ENCODE measurements at places on chromosomes 2 and 18.

GRCh38 chr2:185477452-185477851 lies 261.2 kb upstream of the FSIP2 start:
- no peak for DNase-seq

DNA sequence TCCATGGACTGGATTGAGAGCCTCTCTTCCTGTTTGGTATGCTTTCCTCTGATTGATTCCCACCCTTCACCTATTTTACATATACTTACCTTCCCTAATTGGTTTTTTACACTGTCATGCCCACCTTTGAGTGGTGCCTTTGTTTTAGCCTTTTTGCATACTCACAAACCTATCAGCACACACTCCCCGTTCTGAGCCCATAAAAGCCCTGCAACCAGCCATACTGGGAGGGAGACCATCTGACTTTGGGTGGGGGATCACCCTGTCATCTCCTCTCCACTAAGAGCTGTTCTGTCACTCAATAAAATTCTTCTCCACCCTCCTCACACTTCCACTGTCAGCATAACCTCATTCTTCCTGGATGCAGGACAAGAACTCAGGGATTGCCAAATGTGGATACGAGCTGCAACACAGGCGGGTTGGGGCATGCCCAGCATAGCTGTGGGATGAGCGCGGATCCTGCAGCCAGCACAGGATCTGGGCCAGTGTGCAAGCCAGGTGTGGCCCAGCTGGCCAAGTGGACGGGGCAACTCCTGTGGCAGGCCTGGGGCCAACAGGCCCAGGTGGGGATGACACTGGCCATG lies 9.4 kb upstream of the MOB1A start:
- DNase-seq = no peak

DNA sequence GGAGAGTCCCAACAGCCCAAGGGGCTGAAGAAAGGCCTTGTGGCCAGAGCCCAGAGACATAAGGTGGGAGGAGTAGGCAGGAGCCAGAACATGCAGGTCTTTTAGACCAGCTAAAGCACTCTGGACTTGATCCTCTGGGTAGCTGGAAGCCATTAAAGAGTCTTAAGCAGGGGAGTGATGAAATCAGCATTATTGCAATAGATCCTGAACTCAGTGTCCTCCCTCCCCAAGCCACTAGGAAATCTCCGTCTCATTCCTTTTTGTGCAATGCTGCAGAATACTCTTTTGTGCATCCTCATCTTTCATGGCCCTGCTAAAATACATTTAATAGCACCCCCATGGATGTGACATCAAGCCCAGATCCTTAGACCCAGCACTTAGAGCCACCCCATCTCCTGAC lies 58.6 kb upstream of the ZCCHC2 start:
- no peak for DNase-seq

DNA sequence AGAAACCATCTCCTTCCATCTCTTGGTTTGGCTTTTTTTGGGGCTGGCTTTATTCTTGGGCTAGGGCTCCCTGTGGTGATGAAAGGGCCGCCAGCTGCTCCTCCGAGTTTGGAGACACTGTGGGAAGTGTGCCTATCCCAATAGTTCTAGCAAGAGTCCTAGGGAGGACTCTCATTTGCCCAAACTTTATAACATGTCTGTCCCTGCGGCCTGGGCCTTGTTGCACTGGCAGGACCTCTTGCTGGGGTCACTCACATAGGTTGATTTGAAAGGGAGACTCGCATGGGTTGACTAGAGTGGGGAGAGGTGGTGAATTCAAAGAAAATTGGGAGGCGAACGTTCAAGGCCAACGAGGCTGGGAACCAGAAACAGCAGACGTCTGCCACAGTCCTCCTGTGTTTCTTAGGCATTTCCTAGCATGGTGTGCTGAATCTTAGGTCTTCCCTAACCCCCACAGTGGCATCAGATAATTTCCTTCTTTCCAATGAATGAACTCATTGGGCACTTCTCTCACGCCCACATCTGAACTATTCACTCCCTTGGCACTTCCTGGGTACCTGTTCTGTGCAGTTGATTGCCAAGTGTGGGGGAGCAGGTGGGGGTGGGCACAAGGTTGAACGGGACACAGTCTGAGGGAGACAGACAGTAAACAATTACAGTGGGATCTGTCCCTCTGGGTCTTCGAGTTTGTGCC lies 26.8 kb downstream of the NIFK start:
- no peak for DNase-seq

DNA sequence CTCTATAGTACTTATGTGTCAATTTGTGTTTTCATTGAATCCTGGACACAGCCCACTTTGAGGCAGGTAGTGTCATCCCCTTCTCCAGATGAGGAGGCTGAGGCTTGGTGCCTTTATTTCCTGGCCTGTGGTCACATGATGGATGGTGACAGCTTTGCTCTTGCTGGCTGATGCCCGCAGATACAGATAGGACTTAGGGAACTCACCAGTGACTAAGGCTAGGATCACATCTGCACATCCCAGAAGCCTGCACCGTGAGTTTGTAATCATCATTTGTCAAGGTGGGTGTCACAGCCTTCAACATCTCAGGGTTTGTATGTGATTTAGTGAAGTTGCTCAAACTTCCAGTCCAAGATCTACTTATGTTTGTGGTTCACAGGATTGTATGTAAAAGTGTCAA lies 295.1 kb upstream of the RAB12 start:
- no peak for DNase-seq

GRCh38 chr2:5387406-5387805 lies 304.8 kb upstream of the SOX11 start:
- no peak for DNase-seq

GRCh38 chr2:219060821-219061791 lies at the start of gene IHH:
TSS of gene IHH (minus strand) at chr2:219060921. CDS start at chr2:219060467, 454 bp downstream.
- DNase-seq = peak; percentile 54

DNA sequence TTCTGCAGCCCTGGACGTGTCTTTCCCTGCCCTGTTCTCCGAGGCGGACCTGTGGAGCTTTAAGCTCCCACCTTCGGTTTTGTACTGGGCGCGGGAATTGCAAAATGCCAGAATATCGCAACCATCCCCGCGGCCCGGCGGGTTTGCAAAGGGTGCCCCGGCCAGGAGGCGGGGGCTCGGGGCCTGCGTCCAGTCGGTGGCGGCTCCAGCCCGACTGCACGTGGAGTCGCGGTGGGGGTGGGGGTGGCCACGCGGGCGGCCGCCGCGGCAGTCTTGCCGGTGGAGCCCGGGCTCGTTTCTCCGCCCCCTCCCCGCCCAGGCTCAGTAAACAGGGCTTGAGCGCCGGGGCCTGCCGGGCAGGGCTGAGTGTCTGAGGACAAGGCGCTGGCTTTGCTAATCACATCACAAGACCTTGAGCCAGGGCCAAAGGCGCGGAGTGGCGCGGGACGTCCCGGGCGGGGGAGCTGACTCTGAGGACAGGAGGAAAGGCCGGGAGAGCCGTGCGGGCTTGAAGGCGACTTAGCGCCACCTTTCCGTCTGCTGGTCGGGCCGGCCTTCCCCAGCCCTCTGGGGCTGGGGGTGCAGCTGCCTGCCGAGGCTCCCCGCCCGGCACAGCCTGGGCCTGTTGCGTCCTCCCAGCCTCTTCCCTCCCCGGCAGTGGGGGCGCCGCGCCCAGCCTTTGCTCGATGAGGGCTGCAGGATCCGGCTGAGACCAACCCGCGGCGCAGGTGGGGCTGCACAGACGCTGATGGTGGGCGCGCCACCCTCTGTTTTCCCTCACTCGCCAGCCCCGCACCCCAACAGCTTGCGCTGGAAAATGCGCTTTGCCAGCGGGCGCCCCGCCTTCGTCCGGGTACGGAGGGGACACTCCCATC lies 786 bp upstream of the ZFP36L2 start:
- DNase-seq = peak; percentile 87

GRCh38 chr2:5846881-5847280 lies 154.7 kb downstream of the SOX11 start:
- no peak for DNase-seq

DNA sequence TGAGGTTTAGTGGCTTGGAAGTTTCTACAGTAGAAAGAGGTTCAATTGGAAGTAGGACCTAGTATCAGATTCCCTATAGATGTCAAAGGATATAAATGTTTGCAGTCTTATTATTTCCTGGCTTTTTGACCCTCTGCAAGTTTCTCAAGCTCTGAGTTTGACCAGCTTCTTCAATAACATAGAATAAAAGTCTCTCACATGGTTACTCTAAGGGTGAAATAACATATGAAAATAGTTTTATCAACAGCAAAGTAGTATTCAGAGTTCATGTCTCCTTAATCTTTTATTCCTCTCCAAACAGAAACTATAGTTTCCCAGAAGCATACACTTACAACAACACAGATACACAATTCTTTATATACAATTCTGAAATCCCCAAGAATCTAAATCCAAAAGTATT lies 132.9 kb upstream of the RND3 start:
- no peak for DNase-seq

- no peak for DNase-seq
These were observed 338.4 kb upstream of the SLC39A10 start for GRCh38 chr2:195318440-195319111.

DNA sequence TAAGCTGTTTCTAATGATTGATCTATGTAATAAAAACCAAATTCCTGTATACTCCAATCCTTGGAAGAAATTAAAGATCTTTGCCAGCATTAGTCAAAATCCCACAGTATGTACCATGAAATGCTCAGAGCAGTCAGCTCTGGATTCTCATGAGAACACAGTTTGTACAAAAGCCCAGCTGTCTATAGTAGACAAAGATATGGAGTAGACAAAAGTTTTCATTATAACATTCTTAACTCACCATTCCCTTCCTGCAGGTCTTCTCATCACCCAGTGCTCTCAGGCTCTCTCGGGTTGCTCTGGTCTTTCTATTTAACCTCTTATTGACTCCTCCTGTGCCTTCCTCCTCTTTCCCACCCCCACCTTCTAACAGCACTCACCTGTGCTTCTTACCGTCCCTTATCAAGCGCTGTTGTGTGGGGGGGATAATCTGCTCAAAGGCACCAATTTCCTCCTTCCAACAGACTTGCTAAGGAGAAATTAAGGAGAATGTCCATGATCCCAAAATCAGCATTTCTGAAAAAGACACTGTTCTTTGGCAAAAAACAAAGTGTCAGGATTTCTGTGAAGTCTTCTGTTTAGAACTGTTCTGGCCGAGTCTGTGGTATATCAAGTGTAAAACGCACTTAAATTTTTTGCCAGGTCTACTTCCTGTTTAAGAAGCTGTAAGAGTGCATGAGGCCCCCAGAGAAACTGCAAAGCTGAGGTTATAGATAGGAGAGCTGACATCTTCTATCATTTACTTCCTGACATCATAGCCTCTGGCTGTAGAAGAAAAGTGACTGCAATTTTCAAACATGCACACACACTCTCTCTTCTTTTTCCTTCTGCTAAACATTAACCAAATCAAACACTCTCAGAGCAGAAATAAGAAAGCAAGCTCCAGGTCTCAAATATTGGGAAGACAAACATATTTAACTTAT lies 144.1 kb downstream of the EVA1A start:
- no peak for DNase-seq

- no peak for DNase-seq
These were observed 32.7 kb upstream of the MAP4K3 start for GRCh38 chr2:39469807-39470206.

DNA sequence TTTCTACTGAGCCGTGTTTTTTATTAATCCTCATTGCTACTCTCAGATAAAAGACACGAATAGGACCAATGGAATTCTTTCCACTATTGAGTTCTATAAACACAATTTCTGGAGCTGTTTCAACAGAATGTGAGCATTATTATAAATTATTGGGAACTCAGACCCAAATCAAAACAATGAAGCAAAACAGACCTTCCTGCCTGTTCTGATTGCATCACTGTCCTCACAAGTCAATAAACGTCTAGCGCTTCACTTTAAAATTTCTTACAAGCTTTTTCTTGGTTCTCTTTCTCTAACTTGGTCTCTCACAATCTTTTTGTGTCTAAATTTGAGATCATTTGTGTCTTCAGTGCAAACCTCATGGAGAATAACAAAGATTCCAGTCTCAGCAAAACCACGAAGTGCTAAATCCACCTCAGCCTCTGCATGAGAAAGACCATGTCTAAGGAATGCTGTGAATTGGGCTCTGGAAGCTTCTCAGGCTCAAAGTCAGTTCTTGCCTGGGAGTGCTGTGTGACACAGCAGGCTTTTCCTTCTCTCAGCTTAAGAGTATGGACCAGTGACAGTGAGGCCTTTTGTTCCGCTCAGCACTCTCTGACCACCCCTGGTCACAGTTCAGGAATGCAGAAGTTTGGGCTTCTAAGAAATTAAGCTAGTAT lies 22.8 kb downstream of the ARHGAP28 start:
- no peak for DNase-seq

DNA sequence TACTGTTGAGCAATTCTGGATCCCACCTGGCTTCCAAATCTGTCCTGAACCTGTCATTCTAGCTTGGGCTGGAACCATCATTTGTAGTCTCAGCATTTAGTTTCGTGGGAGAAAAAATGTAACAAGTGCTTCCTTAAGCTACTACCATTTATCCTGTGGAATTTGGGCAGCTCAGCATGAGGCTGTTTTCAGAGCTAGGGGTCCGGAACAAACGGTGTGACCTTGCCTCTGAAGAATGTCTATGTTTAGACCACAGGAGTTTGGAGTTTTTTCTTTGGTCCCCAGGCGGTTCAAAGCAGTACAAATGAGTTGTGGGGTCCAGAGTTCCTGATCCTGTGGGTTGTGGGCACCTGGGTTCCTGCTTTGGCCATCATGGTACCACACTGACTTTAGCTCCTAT lies 59.1 kb upstream of the TMEM178A start:
- no peak for DNase-seq

DNA sequence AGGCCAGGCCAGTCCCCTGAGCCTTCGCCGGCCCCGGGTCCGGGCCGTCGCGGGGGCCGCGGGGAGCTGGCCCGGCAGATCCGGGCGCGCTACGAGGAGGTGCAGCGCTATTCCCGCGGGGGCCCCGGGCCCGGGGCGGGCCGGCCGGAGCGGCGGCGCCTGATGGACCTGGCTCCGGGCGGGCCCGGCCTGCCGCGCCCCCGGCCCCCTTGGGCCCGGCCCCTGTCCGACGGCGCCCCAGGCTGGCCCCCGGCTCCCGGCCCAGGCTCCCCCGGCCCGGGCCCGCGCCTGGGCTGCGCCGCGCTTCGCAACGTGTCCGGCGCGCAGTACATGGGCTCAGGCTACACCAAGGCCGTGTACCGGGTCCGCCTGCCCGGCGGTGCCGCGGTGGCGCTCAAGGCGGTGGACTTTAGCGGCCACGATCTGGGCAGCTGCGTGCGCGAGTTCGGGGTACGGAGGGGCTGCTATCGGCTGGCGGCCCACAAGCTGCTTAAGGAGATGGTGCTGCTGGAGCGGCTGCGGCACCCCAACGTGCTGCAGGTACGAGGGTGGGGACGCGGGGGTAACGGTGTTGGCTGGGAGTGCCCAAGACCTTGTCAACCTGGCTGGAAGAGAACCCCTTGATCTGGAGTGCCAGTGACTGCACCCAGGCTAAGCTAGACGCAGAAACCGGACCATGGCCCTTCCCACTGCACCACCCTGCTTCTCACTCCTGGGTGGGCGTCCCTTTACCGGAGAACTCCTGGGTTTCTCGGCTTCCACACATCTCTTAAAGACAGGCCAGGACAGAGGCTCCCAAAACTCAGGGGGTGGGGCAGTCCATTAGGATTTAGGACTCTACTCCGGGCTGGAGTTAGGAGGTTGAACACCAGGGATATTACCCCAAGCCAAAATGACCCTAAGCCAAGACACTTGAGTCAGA lies 739 bp downstream of the PKDCC start:
- DNase-seq = no peak
